ENCODE measurements at places on chromosomes 2 and 18.

DNA sequence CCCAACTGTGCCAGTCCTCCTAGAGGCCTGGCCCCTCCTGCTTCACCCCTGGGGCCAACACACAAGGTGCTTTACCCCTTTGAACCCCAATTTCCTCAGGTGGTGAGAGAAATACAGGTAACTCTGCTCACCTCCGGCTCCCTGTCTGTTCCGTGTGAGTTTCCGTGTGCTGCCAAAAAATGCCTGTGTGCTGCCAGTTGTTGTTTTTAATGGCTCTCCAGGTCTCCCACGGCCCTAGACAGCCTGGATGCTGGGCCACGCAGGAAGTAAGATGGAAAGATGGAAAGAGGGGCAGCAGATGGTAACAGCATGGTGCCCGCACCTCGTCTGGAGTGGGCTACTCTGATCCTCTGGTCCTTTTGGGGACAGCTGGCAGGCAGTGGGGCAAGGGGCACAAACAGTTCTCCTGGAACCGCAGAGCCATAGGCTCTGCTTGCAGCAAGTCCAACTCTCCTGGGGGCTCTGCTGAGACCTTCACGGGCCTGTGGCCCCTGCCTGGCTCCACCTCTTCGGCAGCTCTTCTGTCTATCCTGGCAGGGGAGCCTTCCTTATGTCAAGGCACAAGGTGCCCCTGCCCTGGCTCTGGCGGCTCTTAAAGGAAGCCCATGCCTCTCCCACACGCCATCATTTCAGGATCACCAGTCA lies 4.3 kb upstream of the ARHGEF4 start:
- no peak for DNase-seq

GRCh38 chr2:138035608-138036217 lies 71.4 kb downstream of the HNMT start:
- DNase-seq: no peak

GRCh38 chr2:231780909-231781797 lies at the start of gene PDE6D:
PDE6D (minus strand) TSS chr2:231781282; CDS start chr2:231781114, 168 bp downstream.
- peak; percentile 92 for DNase-seq

- peak; percentile 47 for DNase-seq
Observed at GRCh38 chr2:28717339-28717758, 34.3 kb upstream of the PPP1CB start.

- no peak for DNase-seq
Observed at GRCh38 chr2:176114930-176115625, 1.5 kb upstream of the HOXD10 start.

DNA sequence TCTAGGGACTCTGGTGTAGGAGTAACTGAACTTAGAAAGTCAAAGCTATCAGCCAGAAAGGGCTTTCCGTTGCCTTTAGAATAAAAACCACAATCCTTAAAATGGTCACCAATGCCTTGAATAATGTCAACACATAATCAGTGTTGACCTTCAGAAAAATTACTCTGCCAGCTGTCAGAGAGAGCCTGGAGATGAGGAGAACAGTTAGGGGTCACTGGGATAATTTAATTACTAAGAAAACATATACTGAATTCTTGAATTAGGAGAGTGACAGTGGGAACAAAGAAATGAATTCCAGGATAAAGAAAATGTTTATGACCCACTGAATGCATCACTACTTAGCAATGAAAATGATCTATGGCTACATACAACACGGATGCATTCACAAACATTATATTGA lies 23.4 kb upstream of the UGP2 start:
- DNase-seq: no peak

DNA sequence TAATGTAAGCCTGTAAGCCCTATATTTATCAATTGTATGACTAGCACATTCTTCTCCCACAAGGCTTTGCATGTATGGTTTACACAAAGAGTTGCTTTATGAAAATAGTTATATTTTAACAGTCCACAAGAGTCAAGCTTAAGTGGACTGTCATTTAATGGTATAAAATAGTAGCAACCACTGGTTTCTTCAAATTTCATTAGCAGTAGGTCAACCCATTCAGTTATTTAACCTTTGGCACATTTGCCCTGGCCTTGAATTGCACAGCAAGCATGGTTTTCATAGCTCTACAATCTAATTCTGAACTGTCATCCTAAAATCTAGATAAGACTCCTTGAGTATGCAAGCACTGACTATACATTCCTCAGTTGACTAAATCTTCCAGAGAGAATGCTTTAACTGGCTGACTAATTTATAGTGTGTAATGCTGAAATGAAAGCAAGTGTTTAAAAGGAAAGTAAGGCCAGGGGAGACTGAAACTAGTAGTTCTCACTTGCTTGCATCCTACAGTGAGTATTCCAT lies 1.8 kb downstream of the DPP4 start:
- no peak for DNase-seq

DNA sequence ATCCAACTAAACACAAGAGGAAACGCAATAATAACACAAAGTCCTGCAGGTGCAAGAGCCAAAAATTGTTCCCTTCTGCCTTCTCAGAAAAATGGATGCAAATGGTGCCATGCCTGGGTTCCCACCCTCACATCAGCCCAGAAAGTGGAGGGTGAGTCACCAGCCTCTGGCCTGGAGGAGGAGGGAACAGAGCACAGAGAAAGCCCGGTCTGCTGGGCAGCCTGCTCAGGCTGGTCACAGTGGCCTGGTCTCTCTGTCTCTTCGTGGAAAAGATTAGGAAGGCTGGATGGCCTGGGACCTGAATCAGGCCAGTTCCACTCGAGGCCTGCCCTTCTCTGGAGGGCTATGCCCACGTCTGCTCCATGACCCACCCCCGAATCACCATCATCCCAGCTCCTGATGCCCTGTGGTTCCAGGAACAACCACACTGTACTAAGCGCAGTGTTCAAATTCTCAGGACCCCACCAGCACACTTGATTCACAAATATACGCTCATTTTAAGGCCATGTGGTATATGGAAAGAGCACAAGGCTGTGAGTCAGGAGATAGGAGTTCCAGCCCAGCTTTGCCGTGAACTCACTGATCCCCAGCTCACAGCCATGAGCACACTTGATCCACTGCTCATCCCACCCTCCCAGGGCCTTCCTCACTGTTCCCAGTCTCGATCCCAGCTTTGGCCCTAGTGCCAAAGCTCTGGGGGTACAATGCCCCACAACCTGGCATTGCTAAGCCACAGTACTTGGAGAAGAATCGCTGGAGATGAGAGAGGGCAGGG lies 82.1 kb downstream of the ZBTB7C start:
- DNase-seq: no peak

DNA sequence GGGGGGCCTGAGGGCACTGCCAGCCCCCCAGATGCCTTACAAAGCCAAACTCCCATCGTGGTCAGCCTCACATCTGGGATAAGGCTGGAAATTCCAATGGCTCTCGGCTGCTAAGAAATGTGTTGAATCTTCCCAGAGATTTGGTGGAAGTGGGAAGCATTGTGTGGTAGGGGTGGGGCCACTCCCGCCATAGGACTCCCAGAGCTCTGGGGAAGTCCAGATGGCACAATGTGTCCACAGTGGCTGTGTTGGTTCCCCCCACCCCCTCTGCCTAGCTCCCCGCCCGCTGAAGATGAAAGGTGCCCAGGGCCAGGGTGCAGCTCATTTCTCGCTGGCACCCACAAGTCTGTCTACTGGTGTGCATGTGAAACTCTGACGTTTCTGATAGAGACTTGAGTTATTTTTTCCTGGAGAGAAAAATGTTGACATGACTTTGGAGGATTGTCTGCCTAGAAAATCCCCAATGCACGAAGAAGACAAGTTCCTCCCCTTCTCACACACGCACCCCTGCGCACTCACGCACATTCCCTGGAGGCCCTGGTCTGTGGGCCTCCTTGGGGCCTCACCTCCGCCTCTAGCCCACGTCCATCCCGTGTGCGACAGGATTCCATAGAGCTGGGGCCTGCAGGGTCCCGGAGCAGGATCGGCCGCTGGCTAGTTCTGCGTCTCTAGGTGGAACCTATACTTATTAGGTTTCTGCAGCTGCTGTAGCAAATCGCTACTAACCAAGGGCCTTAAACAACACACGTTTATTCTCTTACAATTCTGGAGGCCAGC lies 199.1 kb downstream of the ZFP36L2 start:
- DNase-seq: no peak

DNA sequence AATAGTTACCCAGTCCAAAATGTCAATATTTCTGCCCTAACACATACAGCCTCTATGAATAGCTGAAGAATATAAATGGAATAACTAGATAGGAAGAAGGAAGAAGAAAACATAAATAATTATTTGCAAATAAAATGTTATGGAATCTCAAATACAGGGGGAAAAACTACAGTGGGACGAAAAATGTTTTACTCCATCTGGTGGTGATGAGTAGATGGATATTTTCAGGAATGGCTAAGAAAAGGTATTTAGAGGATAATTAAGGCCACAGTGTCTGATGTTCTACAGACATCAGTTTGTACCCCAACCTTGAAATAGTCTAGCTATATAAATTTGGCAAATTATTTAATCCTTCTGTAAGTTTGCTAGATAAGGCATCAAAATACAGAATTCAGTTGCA lies 178.1 kb upstream of the FSHR start:
- DNase-seq: no peak

GRCh38 chr2:45329045-45329677 lies 281.9 kb downstream of the SRBD1 start:
- no peak for DNase-seq

DNA sequence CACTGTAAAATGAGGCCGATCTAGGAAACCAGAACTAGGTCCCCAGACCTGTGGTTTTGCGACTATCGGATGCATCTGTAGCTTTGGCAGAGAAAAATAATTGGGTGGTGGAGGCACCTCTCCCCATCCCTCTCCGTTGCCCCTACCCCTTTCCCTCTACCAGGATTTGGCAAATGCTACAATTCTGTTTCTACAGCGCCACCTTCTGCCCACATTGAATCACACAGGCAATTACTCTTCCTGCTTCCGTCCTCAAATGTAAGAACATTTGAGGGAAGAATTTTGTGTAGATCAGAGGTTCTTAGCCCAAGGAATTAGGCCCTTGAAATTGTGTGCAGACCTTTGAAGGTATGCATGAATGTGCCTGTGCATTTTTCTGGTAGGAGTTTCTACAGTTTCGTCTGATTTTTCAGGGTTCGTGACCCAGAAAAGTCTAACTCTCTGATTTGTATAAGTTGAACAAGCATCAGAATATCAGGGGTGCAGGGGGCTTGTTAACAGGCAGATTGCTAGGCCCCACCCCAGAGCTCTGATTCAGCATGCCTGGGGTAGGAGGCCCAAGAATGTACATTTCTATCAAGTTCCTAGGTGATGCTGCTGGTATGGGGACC lies 11.2 kb downstream of the ATP6V1B1 start:
- DNase-seq: no peak

GRCh38 chr18:75293591-75293990 lies 83.0 kb downstream of the TSHZ1 start:
- no peak for DNase-seq

- no peak for DNase-seq
Observed at GRCh38 chr2:126536605-126537200, 119.3 kb upstream of the GYPC start.

- DNase-seq: no peak
Observed at GRCh38 chr18:73674125-73674865, 473.3 kb downstream of the FBXO15 start.

GRCh38 chr2:162478721-162479129 lies 134.8 kb downstream of the GCA start:
- DNase-seq: no peak

- peak; percentile 85 for DNase-seq
Observed at GRCh38 chr18:45521777-45522176, 93.5 kb upstream of the SLC14A2 start.

GRCh38 chr2:235979037-235979436 lies 189.1 kb downstream of the GBX2 start:
- DNase-seq: no peak

DNA sequence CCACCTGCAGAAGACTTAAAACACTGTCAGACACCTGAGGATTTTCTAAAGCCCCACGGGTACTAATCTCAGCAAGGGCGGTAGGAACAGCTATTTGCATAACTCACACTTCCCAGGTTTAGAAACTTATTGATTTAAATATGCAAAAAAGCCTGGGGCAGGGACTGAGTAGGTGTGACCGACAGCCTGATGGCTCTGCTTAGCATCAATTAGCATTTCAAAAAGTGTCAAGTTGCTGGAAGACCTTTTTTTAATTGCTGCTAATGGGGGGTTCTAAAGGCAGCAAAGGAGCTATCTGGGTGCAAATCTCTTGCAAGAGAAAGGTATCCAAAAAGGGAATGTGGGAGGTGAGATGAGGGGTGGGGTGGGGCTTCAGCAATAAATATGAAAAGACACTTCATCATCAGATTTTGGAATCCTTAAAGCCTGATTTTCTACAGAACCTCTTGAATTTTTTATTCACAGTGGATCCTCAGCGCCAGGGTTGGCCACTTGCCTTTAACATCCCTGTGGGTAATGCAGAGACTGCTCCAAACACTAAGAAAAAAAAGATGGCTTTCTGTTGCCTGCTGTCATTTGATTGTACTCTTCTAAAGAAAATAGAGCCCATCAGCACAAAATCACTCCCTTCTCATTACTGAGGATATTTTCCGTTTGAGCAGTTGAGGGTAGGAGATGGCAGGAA lies 121.1 kb upstream of the RMP24 start:
- no peak for DNase-seq

GRCh38 chr18:60861575-60861974 lies 471.7 kb upstream of the CDH20 start:
- DNase-seq: no peak

GRCh38 chr2:132911726-132912724 lies 242.0 kb upstream of the LYPD1 start:
- no peak for DNase-seq

DNA sequence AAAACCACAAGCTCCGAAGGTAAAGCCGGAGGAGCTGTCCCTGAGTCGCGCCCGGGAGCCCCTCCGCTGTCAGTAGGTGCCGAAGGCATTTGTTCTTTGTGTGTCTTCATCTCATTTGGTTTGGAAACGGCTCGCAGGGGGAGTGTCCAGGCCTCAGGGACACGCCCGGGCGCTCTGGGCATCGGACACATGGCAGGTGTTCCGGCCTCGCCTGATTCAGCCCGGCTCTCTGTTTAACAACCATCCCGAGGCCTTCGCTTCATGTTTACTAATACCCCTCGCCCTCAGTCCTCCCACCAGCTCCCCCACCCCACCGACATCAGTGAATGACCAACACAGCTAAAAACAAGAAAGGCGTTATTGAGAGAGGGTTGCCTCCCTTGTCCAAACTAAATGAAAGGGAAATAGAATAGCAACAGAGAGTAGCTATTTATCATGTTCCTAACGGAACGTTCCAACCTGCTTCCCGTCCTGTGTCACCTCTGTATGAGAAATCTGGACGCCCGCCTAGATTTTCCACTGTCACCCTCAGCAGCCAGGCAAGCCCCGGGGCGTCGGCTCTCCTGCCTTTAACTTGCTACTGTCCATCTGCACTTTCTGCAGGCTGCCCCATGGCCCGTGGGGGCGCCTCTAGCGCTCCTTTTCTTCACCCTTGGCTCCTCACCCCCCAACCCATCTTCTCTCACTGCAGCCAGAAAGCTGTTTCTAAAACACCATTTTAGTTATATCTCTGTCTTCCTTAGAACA lies 73.9 kb downstream of the MYCN start:
- DNase-seq: no peak

DNA sequence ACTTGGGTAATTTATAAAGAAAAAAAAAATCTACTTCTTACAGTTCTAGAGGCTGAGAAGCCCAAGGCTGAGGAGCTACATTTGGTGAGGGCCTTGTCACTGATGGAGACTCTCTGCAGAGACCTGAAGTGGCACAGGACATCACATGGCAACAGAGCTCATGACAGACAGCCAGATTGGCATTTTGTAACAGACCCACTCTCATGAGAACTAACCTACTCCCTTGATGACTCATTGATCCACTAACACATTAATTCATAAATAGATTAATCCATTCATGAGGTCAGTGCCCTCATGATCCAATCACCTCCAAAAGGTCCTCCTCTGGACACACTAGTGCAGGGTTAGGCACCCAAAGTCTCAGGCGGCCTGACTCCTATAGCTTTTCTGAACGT lies 318.4 kb downstream of the GULP1 start:
- no peak for DNase-seq
